ENCODE measurements at places on chromosomes 1 and 21.

DNA sequence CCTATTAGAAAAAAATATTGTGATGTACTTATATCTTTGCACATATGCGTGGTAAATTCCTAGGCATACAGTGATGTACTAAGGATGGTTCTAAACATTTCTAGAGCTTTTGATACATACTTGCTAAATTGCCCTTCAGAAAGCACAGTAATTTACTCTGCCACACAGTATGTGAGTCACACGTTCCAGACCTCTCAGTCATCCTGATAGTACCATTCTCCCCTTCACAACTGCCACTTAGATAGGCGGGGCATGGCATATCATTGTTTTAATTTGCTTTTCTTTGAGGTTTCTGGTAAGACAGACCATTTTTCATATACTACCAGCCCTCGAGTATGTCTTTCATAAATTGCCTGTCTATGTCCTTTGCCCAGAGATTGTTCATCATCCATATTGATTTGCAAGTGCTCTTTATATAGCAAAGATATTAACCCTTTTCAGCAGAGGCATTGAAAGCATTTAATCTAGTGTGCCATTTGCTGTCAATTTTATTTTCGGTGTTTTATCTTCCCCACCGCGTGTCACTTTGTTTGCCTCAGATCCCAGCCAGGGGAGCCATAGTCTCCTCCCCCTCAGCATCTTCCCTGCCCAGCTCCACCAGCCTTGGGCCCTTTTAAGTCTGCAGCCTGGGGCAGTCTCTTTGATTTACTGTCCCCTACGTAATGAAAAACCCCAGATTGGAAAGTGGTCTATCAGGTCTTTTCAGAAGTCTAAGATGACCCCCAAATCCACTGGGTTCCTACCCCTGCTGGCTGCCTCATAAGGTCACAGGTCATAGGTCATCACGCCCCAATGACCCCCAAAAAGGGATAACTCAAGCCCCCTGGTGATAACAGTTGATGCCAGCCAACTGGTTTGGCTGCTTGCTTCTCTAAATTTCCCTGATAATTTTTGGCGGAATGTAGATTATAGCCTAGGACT, 11.8 kb upstream of the PAX7 start:
- no peak for DNase-seq

DNA sequence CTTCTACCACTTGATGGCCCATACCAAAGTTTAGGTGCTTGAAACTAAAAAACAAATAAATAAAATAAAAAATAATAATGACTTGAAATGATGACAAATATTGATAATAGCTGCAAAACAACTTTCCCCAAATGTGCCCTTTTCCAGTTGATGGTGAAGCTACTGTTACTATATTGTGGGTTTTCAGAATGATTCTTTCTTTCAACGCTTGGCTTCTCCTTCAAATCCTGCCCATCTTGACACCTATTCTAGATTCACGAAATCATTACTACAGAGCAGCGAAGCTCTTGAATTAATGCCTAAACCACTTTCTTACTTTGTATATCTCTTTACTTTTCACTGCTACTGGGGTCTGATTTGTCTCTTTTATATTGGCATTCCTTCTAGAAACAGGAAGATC, 9.2 kb upstream of the C1orf141 start:
- DNase-seq = no peak

DNA sequence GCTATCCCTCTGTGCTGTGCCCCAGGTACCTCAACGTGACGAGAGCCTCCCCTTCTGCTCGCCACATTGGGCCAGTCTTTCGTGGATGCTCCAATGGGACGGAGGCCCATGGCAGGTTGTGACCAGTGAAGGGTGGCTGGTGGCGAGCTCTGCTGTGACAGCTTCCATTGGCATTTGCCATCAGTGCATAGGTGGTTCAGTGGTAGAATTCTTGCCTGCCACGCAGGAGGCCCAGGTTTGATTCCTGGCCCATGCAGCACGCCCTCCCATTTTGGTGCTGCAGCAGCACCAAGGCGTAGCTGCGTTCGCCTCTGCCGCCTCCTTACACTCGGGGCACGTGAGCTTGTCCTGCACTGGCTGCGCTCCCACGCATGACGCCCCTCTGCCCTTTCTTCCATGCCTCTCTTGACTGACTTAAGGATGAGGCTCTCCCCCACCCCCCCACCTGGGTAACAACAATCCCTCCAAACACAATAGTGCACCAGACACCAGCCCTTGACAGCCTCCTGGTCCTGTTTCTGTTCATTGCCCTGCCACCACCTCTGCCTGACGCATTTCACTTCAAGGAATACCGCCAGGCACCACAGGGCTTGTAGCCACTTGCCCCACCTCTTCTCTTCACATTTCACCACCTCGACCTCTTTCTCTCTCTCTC, 24.7 kb upstream of the FCGR2A start:
- DNase-seq = no peak

DNA sequence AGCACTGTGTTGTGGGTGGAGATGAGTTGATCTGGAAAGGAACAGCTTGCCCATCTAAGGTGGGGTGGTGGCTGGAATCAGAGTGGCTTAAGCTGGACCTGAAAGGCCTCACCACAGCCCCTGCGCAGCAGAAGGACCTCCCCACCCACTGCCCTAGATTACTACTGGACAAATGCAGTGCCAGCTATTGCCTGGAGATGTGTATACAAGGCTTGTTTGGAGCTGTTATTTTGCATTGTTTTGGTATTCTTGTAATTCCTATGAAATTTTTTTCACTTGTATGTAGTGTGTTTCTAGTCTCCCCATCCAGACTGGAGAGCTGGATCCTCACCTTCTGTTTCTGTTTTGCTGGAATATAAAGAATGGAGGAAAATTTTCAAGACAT, 1.3 kb upstream of the SLC30A1 start:
- DNase-seq = no peak

DNA sequence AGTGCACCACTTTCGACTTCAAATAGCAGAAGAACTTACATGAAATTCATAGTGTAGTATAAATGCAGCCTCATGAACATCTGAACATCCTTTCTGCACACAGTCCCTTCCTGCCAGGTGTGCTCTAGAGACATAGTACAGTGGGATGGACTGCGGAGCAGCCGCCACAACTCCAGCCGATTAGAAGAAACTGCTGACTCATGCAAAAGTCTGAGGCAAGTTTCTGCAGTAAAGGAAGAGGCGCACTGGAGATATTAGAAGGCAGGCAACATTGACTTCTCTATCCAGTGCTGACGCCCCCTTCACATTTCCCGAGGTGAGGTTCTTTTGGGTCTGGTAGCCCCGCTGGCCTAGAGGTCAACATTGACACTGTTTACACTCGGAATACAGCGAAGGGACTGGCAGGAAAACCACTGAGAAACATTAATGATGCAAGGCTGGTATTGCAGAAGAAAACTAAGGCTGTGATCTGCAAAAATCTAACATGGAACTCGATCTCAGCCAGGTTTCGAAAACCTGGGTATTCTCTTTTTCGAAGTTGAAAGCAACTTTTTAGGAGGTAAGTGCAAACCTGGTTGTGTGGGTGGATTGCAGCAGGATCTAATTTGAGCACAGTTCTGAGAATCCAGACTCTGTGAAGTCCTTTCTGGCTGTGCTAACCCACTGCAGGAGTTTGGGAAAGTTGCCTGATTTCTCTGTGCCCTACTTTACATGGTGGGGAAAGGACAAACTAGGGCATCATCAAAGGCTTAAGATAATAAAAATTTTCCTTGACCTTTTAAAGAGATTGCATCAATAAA, 90.7 kb downstream of the CDC7 start:
- DNase-seq = no peak

DNA sequence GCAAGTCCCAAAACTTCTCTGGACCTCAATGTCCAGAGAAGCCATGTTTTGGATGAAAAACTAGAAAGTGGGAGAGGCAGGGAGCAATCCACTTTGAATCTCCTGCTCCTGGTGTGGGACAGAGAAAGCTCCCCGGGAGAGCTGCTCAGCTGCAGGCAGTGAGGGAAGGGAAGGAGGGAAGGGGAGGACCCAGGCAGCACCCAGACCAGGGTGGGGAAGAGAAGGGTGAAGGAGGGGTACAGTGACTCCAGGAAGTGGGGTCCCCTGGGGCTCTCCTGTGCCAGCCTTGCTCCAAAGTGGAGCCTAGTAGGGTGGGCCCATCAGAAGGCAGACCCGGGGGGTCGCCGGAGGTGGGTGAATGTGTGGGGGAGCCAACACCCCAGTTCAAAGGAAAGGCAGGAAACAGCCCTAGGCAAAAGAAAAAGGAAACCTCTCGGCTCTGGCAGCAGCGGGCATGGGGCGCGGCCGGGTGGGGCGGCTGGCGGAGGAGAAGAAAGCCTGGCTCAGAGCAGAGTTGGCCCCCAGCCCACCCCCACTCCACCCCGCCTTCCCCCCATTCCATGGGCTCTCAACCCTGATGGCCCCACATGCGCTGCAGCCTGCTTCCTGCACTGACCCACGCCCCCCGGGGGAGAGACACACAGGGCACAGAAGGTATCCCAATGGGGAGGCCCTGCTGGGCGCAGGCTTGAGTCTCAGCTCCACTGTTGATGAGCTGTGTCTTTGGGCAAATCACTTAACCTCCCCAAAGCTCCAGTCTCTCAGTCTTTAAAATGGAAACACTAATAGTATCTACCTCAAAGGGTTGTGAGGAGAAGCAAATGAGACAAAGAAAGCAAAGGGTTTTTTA, 5.7 kb downstream of the LGR6 start:
- no peak for DNase-seq

GRCh38 chr21:26732432-26733221, 112.6 kb downstream of the ADAMTS1 start:
- DNase-seq = peak; percentile 23

DNA sequence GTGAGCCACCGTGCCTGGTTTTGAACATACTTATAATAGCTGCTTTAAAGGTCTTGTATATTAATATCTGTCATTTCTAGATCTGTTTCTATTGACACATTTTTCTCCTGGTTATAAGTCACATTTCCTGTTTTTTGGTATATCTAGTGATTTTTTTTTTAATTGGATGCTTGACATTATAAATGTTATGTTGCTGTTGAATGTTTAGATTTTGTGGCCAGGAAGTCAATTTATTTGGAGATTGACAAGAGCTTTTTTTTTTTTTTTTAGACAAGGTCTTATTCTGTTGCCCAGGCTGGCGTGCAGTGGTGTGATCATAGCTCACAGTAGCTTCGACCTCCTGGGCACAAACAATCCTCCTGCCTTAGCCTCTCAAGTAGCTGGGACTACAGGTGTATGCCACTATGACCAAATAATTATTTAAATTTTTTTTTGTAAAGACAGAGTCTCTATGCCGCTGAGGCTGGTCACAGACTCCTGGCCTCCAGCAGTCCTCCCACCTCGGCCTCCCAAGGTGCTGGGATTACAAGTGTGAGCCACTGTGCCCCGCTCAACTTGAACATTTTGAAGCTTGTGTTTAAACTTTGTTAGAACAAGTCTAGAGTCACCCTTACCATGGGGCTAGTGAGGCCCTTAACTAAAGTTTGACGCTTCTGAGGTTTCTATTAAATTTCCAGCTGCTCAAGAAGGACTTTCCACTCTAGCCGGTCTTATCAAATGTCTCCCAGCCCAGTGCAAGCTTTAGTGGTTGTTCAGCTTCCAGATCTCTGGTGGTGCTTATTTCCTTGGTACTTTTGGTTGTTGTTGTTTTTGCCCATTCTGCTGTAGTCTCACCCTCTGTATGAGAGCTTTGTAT, 8.6 kb upstream of the CHI3L2 start:
- DNase-seq = no peak

DNA sequence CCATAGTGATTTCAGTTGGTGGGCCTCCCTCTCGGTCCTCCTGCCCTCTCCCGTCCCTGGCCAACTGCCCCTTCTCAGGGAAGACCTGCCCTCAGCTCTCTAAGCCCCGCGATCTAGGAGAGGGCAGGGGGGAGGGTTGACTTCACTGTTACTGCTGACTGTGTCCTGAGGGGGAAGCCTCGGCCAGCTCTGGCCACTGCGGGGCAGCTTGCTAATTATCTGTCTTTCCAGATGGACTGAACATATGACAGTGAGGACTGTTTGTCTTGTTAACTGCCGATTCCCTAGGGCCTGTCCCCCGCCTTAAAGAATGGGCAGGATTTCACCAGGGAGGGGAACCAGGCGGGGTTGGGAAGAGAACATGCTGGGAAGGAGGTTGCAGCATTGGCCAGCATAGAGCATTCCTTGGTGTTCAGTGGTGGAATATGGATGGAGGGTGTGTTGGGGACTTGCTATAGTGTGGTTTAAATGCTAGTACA, 22.9 kb downstream of the NIPAL3 start:
- no peak for DNase-seq

GRCh38 chr1:54218883-54219687, 19.1 kb downstream of the MRPL37 start:
- DNase-seq = no peak

DNA sequence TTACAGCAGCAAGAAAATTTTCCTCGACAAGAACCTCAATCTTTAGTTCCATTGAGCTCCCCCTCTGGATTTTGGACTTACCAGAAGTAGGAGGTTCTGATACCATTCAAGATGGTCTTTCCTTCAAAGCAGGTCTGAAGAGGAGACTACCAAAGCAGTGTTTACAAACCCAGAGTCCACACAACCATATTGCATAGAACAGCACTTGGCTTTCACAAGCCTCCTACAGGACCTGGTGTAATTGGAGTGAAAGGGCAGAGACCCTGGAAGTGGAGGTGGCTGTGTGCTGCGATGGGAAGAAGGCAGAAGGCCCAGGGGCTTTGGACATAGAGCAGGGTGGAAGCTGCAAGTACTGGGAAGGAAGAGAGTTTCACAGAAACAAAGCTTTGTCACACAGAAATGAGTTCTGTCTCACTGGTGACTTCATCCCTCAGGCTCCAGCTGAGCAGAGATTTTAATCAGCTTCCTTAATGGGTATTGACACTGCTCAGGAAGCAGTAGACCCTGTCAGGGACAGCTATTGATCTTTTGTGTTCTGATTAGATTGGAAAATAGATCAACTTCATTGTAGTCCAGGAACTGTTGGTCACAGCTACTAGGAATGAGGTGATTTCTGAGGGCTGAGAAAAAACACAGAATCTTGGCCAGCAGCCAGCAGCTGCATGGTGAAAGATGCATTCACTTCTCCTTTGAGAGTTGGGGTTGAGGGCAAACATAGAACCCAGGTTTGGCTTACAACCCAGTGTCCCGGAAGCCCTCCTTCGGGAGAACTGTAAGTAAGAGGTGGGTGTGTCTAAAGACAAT, 124.0 kb downstream of the SYT2 start:
- no peak for DNase-seq

GRCh38 chr1:97461782-97462181, 459.1 kb downstream of the DPYD start:
- no peak for DNase-seq

GRCh38 chr1:23528250-23528978, 2.6 kb downstream of the E2F2 start:
- no peak for DNase-seq

GRCh38 chr1:220353229-220354012, 81.2 kb upstream of the RAB3GAP2 start:
- DNase-seq = no peak

DNA sequence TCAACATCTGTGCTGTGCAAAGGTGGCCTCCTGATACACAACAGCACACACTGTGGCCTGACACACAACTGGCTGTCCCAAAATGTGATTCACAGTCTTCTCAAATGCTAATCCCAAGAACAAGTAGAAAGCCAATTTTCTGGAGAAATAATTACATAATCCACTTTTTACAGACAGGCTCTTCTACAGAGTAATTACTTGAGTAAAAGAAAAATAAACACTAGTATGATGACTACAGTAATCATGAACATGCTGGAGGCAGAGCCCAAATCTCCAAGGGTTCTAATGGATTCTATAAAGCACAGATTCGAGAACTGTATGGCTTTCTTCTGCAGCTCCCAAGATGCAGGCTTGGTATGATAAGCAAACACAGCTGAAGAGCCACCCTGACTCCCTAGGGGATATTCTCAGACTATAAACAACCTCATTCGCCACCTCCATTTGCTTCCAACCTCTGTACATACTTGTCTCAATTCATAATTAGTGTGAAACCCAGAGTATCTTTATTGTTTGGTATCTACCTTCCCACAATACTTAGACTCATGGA, 81.9 kb downstream of the SIPA1L2 start:
- DNase-seq = no peak

- DNase-seq = no peak
Measured at GRCh38 chr1:240116831-240117769, 25.4 kb downstream of the FMN2 start.

All from neuronal stem cell (in vitro differentiated cells).